Stimulated activated CD4-positive, alpha-beta T cell treated with anti-CD3 and anti-CD28 coated beads, Interleukin-4, amount 100 ng/mL, for 24 hours (primary cell): ENCODE measurements at places on chromosomes 16 and 17.

GRCh38 chr16:17302620-17303019 lies 168.1 kb downstream of the XYLT1 start:
- DNase-seq: no peak

DNA sequence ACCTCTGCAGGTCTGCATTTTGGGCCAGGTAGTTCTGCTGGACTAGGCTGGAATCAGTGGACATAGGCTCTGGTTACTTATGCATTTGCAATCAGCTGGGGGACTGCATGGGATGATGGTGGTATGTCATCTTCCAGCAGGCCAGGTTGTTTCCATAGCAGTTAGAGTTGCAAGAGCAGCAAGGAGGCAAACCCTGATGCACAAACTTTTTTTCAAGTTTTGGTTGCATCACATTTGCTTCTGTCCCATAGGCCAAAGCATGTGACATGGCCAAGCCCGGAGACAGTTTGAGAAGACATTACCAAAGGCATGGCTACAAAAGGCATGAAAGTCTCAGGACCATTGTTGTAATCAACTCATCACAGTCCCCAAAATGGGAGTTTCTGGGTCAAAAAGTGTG lies 58.2 kb downstream of the PRKCB start:
- DNase-seq: no peak

GRCh38 chr16:49635591-49636581 lies 220.0 kb downstream of the ZNF423 start:
- DNase-seq: no peak

- no peak for DNase-seq
Observed at GRCh38 chr17:82098939-82099763, 1.1 kb upstream of the FASN start.
